Hematopoietic multipotent progenitor cell treated with erythropoietin and hydrocortisone succinate and interleukin-3 and kit ligand, for 6 days (in vitro differentiated cells): ENCODE measurements at places on chromosomes 16 and 17.

DNA sequence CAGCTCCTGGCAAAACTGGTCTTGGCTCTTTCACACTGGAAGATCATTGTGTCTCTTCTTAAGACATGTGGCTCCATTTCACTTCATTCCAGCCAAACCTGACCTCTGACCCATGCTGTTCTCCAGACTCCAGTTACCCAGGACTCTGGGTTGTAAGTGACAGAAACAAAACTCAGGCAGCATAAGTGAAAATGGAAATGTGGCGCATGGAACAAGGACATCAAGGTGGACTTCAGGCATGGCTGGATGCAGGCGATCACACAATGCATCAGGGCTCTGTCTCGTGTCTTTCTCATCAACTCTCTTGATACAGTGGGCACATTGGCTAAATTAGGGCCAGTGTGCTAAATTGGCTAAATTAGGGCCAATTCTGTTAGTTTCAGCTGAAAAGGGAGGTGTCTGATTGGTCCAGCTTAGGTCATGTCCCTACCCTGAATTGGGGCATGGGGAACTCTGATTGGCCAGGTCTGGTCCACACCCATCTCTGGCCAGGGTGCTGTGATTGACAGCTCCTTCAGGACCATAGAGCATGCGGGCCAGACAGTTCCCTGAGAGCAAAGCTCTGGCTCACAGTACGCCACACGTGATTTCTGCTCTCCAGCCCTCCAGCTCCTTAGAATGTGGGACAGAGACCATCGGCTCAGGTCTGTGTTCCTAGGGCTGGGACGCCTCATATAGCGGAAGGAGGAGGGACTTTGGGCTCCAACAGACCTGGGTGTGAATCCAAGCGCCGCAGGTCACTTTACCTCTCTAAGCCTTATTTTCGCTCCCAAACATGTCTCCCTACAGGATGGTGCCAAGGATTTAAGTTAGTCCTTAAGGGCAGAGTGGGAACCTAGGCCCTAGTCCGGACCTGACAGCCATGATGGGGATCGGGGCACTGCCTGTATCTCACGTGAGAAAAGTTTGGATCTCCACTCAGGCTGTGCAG is 17.5 kb downstream of the SOCS1 start:
- no peak for DNase-seq

- DNase-seq = no peak
Observed at GRCh38 chr16:20323591-20324117, 3.7 kb downstream of the GP2 start.

GRCh38 chr16:20344611-20345010 is 7.9 kb downstream of the UMOD start:
- DNase-seq = no peak

- peak; percentile 34 for DNase-seq
Observed at GRCh38 chr17:50565402-50566350, 5.2 kb downstream of the CACNA1G start.

DNA sequence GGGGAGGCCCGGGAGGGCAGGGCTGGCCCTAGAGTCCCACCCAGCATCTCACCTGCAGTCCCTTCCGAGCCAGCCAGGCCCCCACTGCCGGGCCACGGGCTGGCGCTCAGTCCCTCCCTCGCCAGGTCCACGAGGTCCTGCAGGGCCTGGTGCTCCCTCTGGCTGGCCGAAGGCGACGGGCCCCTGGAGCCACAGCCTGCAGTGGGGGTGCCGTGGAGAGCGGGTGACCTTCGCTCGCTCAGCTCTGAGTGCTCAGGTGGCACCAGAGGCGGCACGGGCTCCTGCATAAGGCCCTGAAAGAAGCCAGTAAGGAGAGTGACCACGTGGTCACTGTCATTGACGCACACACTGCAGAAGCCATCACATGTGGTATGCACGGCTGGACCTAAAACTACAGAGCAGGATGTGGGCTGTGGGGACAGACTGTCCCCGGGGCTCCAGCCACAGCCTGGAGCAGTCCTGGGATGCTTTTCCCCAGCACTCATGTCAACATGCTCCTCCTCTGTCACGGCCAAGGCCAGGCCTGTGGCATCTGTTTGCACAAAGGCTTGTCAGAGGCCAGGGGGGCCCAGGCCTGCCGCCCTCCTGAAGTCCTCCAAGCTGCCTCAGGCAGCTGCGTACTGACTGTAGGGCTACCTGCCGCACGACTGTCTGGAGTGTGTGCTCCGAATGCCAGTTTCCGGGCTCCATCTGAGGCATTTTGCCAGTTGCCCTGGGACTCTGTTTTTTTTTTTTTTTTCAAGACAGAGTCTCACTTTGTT is 15.1 kb downstream of the SLX4 start:
- DNase-seq = no peak

DNA sequence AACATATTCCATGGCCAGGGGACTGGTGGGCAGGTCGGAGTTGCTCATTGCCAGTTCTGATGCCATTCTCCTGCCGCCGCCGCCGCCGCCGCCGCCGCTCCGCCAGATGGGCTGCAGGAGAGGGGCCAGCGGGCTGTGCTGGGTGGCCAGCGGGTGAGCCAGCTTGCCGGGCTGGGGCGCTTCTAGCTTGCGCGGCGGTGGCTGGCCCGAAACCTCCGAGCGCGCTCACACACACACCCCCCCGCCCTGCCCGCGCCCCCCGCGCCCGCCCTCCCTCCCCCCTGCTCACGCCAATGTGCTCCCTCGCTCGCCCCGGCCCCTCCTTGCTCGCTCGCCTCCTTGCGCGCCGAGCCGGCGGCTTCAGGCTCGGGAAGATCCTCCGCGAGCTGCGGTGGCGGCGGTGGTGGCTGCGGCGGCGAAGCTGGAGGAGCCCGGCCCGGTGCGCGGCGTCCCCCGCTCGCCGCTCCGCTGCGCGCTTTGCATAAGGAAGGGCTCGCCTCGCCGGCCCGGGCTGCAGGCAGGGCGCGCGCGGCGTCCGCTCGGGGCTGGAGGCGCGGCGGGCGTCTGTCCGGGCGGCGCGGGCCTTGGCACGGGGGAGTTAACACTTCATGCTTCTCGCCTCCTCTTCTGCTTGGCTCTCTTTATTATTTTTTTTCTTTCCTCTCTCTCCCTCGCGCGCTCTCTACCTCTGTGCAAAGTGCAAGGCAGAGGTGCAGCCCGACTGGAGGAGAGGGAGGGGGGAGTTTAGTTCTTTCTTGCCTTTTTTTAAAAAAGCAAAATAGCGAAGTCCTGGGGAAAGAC is 500 bp downstream of the MAF start:
- peak; percentile 44 for DNase-seq

- DNase-seq = peak; percentile 57
Observed at GRCh38 chr16:53865494-53865863, 161.5 kb downstream of the FTO start.

- no peak for DNase-seq
Observed at GRCh38 chr16:66133643-66134338, 232.7 kb upstream of the CDH5 start.
